Stimulated activated CD4-positive, alpha-beta T cell treated with anti-CD3 and anti-CD28 coated beads, Interleukin-1b, Interleukin-23, amount 100 ng/mL, for 24 hours (primary cell): ENCODE measurements at places on chromosomes 1 and 21.

GRCh38 chr1:7583291-7584096 lies 187.6 kb upstream of the VAMP3 start:
- no peak for DNase-seq

DNA sequence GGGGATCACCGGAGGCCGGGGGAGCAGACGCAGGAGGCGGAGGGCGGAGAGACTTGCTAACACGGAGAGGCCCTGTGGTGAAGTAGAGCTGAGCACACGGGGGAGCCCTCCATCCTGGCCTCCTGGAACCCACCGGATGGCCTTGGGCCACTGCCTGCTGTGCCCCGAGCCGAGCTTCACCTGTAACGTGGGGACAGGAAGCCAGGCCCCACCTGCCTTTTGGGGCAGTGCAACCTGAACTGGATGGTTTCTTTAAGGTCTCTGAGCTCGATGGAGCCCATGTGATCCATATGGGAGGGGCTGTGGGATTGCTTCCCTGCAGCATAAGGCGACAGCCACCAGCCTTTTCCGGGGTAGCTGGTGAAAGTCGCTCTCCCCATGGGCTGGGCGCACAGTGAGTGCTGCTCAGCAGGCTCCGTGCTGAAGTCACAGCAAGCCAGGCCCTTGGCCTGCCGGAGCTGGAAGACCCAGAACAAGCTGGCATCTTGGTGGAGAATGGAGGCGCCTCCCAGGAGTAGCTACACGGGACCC lies 35.8 kb downstream of the TFF3 start:
- no peak for DNase-seq

- no peak for DNase-seq
Measured at GRCh38 chr1:99887890-99888289, 37.7 kb downstream of the AGL start.

GRCh38 chr1:164836614-164837018 lies 277.6 kb downstream of the PBX1 start:
- DNase-seq, result no peak

DNA sequence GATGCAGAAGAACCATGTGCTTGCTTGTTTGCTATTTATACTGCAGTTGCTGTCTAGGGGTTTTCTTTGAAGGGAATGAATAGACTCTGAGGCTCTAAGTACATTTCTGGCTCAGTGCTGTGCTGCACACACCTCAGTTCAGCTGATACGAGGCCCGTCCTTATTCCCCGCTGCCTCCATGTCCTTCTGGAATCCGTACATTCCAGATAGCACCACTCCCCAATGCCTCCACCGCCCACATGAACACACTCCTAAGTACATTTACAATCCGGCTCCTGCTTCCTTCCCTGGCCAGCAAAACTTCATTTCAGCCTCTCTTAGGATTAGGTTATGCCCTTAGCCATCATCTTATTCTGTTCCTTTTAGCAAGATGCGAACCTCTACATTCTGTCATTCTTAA lies 57.1 kb downstream of the KCNC4 start:
- no peak for DNase-seq

- DNase-seq, result no peak
Measured at GRCh38 chr1:209650454-209650853, 1.8 kb downstream of the LAMB3 start.

- no peak for DNase-seq
Measured at GRCh38 chr21:18041012-18041411, 203.6 kb upstream of the CHODL start.

- DNase-seq, result no peak
Measured at GRCh38 chr1:211521102-211521815, 29.3 kb upstream of the RD3 start.

GRCh38 chr21:22679207-22679606 lies 1681.0 kb downstream of the NCAM2 start:
- no peak for DNase-seq

DNA sequence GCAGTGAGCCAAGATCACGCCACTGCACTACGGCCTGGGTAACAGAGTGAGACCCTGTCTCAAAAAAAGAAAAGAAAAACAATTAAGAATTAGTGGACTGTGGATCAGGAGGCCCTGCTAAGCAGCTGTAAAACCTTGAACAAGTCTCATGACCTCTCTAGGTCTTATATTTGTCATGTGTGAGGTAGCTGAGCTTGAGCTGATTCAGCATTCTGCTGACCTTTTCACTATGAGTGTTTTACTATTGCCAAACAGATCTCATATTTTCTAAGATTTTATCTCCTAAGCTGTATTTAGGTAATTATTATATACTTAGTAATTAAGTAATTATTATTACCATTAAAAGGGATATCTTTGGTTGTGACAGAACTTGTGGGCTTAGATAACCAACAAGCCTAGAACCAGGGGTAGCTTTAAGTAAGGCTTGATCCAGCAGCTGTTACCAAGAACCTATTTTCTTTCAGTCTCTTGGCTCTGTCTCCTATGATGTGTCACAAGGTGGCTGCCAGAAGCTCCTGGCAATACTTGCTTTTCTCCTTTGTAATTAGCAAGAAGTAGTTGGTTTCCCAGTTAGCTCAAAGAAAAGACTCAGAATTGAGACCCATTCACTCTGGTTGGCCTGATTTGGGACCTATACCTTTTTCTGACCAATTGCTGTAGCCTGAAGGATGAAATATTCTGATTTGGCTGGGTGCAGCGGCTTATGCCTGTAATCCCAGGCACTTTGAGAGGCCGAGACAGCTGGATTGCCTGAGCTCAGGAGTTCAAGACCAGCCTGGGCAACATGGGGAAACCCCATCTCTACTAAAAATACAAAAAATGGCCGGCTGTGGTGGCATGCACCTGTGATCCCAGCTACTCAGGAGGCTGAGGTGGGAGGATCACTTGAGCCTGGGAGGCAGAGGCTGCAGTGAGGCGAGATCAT lies 8.5 kb upstream of the ZC3H12A start:
- DNase-seq, result no peak

GRCh38 chr21:45595574-45596295 lies 47.8 kb upstream of the PCBP3 start:
- DNase-seq, result no peak

DNA sequence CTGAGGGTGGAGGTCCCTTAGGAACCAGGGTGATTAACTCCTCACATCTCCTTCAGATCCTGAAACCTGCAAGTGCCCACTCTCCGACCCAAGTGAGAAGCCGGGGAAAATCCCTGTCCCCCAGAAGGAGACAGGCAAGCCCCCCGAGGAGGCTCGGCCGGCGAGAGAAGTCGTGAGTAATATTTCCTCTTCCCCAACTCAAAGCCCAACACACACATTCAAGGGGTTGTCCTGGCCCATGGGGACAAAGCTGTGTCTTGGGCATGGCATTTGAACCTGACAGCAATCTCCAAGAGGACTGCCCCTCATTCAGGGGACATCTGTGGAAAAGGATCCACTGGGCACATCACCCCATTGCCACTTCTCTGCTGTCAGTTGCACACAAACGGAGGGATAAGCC lies 23.6 kb downstream of the VASH2 start:
- no peak for DNase-seq

GRCh38 chr1:241612533-241613477 lies 27.4 kb downstream of the CHML start:
- DNase-seq, result no peak

- DNase-seq, result no peak
Measured at GRCh38 chr1:228964178-228965089, 229.2 kb downstream of the RHOU start.

DNA sequence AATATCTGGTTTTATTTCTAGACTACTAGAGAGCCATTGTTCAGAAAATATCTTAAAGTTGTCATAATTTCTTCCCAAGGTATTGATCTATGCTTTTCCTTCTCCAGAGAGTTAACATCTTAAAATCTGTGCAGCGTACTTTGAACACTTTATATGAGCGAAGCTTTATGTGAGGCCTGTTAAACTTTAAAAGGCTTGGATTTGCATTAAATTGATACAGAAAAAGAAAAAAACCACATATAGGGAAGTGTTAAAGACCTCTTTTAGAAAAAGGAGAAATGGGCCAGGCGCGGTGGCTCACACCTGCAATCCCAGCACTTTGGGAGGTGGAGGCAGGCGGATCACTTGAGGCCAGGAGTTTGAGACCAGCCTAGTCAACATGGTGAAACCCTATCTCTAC lies 59.2 kb upstream of the MORC3 start:
- no peak for DNase-seq

DNA sequence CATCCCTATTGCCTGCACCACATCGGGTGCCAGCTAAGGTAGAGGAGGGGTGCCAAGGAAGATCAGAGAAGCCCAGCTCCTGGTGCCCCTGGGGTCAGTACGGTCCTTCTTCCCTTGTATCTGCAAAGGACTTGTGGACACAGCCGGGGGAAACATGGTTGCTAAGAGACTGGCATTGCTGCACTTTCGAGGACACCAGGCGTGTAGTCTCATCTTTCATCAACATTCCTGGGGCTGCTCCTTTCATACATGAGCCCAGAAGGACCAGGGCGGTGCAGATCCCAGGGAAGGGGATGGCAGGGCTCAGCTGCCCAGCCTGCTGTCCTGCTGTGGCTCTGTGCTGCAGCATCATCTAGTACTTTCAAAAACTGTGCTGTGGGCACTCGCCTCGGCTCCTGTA lies 61.0 kb downstream of the RUNX1 start:
- DNase-seq, result no peak

DNA sequence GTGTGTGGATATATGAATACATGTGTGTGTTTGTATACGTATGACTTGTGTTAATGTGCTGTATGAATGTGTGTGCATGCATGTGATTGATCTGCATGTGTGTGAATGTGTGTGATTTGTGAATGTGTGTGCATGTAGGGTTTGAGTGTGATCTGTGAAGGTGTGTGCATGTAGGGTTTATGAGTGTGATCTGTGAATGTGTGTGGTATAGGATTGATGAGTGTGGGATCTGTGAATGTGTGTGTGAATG lies 88.2 kb downstream of the STUM start:
- DNase-seq, result no peak

DNA sequence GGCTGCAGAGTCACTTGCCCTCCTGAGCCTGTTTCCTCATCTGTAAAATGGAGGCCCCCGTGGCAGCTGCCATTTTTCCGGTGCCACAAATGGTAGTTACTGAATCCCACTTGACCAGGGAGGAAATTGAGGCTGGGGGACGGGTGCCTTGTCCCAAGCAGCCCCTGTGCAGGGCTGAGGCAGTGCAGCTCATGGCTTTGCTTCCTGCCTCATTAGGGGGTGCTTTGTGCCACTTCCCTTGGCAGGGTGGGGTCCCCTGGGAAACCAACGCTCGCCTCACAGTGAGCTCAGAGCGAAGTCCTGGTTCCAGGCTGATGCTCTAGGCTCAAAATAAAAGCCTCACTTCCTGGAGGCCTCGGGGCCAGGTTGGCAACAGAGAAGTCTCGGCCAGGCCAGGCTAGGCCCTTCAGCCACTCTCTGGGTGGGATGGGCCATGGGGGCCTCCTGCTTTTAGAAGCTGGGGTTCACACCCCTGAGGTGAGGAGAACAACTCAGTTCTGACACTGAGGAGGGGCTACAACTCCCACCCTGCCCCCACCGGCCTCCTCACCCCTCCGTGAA lies 6.8 kb downstream of the LAPTM5 start:
- DNase-seq, result no peak

DNA sequence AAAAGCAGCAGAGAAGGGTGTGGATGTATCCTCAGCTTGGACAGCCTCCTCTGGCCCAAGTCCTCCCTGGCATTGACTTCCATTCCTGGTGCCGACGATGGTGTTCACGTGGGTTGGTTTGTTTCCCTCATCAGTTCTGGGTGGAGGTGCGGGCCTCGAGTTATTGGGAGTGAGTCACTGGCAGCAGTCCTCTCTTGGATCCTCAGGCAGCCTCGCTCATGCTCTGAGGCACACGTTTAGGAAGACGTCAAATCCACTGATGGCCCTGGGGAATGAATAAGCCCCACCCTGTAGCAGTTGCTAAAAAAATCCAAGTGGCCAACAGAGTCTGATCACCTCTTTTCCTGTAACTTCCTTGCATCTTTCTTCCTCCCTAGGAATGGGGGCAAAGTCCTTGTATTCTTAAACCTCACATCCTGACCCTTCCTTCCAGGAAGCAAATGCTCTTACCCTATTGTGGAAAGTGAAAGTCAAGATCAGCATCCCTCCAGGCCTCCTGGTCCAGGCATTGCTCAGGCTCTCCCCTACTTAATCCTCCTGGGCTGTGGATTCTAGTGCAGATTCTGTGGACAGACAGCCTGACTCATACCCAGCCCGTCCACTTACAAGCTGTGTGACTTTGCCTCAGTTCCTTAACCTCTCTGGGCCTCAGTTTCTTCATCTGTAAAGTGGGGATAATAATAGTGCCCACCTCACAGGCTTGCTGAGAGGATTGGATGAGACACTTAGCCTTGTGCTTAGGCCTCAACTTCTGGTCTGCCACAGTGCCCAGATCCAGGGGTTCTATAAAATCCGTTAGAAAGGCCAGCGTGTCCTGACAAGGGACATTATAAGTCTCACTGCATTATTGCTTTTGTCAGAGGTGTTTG lies 111.1 kb downstream of the TLR5 start:
- no peak for DNase-seq

GRCh38 chr1:185843297-185843869 lies 109.2 kb downstream of the HMCN1 start:
- no peak for DNase-seq

GRCh38 chr1:206716870-206717673 lies 32.4 kb downstream of the MAPKAPK2 start:
- DNase-seq, result no peak

- DNase-seq, result no peak
Measured at GRCh38 chr21:29834617-29835016, 105.2 kb downstream of the GRIK1 start.

DNA sequence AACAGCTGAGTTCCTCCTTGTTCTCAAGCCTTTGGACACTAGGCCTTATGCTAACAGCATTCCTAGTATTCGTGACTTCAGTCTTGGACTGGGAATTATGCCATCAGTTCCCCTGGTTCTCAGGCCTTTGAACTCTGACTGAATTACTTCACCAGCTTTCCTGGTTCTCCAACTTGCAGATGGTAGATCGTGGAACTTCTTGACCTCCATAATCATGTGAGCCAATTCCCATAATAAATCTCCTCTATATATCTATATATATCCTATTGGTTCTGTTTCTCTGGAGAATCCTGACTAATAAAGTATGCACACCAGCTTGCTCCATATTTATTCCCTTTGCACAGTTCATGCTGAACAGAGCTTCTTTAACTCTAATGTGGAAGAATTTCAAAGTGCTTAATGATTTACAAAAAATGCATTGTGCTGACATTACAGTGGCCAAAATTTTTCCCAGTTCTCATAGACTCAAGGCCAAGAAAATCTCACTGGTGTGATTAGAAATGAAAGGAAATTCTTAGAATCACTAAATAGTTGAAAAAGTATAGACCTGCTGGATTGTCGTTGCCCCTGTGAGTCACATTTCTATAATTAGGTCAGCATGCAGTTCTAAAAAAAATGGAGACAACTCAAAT lies 462.9 kb upstream of the ADAMTS5 start:
- no peak for DNase-seq
